NB4 (cell line): ENCODE measurements at places on chromosomes 3 and 15.

DNA sequence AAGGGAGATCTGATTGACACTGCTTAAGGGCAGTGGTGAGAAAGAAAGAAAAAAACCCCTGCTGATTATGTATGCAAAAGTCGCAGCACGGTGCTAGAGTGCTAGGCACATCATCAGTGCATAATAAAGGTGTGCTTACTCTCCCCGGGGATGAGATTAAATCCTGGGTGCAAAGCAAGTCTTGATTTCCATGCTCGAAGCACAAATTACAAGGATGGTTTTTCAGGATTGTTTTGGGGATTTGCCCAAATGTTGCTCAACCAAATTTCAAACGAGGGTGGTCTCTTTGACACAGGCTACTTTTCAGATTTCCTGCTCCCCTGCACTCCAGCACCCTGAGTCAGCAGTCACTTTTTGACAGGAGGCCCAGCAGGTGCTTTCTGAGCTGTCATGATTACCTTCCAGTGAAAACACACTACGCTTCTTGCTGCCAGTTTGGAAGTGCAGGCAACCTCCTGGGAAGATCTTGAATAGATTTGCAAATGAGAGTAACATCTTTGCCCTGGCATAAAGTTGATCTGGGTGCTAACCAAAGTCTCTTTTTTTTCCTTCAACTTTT, 167.5 kb upstream of the TRIM42 start:
- no peak for DNase-seq

- no peak for DNase-seq
Observed at GRCh38 chr3:94118390-94118789, 55.5 kb downstream of the NSUN3 start.

- no peak for DNase-seq
Observed at GRCh38 chr15:26157081-26157480, 294.0 kb upstream of the ATP10A start.

GRCh38 chr3:31981206-31982181, at the start of the genes OSBPL10 and ZNF860:
Gene OSBPL10 (minus strand): TSS chr3:31981262. CDS start chr3:31981179, 83 bp downstream.
Gene ZNF860 (plus strand): TSS chr3:31981750. CDS start chr3:31989080, 7,330 bp downstream.
- peak; percentile 29 for DNase-seq

GRCh38 chr15:62900071-62900802, 142.3 kb upstream of the TPM1 start:
- DNase-seq = peak; percentile 24

- DNase-seq = peak; percentile 10
Observed at GRCh38 chr3:43894176-43895049, 203.7 kb downstream of the ABHD5 start.

DNA sequence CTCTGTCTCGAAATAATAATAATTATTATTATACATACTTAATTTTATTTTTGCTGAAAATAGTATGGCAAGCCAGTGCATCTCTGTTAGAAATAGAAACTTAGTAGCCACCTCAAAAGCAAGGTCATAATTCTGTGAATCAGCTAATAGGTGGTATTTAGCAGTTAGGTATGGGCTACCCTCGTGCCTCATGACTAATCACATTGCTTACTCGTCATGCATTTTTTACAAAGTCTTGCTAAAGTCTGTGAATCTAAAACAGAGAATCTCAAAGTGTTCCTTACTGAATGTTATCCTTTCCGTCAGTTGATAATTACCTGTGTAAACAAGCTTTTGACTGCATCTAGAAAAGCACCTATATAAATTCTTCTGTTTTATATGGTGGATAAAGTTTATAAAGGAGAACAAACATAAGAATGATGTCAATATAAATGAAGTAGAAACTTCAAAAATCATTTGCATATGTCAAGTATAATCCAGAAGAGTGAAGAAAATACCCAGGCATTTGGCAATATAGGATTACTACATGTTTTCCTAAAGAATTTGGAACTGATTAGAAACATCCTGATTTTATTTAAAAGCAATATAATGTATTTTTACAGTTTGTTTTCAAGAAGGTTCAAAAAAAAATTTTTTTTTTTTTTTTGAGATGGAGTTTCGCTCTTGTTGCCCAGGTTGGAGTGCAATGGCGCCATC, 6.2 kb downstream of the PPARG start:
- no peak for DNase-seq

DNA sequence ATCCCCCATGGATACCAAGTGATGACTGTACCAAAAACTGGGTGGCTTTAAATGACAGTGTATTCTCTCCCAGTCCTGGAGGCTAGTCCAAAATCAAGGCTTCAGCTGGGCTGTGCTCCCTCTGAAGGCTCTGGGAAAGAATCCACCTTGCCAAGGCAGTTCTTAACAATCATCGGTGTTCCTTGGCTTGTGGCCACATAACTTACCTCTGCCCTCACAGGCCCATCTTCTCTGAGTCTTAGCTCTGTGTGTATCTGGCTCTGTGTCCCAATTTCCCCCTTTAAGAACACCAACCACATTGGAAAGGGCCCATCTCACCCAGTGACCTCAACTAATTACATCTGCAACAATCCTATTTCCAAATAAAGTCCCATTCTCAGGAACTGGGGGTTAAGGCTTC, 503.0 kb upstream of the PROK2 start:
- DNase-seq = no peak

GRCh38 chr15:90177012-90177411, 24.1 kb upstream of the SEMA4B start:
- no peak for DNase-seq

- DNase-seq = no peak
Observed at GRCh38 chr3:73212683-73213082, 151.2 kb downstream of the EBLN2 start.

DNA sequence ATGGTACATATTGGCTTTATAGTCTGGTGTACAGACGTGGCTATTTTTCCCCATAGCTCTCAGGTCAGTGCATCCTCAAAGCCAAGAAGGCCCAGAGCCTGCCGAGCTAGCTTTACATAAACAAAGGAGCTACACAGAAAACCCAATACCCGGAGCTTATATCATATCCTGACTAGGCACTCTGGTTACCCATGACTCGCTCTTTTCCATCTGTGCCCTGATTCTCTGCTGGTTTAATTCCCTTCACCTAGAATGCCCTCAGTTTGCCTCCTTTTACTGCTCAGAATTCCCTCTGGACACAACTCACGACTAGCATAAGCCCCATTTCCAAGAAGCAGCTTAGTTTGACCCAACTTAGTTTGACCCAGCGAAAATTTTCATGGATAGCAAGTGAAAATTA, 110.8 kb downstream of the TIGIT start:
- DNase-seq = no peak

GRCh38 chr15:86837294-86838061, 757.8 kb downstream of the AGBL1 start:
- no peak for DNase-seq

- no peak for DNase-seq
Observed at GRCh38 chr3:58010562-58010961, 2.3 kb downstream of the FLNB start.

GRCh38 chr3:69865925-69866679, 126.8 kb downstream of the MITF start:
- no peak for DNase-seq

- DNase-seq = peak; percentile 72
Observed at GRCh38 chr3:183254487-183255347, 1.7 kb downstream of the B3GNT5 start.

- DNase-seq = peak; percentile 42
Observed at GRCh38 chr15:69265347-69265955, 33.3 kb upstream of the PAQR5 start.

DNA sequence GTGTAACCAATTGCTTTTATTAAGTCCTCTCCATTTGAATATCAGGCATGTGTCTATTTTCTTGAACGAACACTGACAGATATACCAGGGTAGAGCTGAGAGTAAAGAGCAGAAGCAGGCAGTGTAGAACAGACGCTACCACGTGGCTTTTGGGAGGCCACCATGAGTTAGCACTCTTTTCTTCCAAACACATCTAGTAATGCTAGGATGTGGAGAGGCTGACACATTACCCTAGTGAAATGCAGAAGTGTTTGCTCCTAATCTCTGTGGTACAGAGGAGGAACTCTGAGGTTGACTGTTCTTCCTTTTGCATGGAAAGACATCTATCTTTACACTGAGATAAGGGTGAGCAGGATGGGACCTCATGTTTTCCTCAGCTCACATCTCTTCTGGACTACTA, 216.3 kb downstream of the SATB1 start:
- peak; percentile 89 for DNase-seq

- DNase-seq = no peak
Observed at GRCh38 chr3:134311693-134312071, 61.0 kb upstream of the RYK start.

GRCh38 chr15:46174122-46174521, 539.3 kb downstream of the SQOR start:
- DNase-seq = no peak

DNA sequence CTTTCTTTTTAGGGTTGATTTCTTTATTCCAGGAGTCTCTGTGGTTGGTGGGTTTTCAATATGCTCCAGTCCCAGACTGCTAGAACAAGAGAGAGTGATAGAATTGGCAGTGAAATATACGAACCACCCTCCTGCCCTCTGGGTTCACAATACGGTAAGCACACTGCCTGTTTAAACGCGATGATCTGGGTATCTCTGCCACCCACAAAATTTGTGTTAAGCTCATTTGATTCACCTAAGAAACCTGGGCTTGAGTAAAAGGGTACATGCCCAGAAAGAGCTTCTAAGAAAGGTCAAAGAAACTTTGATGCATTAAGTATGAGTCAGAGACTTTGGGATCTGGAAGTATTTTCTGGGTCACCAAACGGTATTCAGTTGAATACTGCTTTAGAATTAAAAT, 29.8 kb downstream of the OXNAD1 start:
- no peak for DNase-seq
